Neural progenitor cell (in vitro differentiated cells): ENCODE measurements at places on chromosomes 16 and 17.
A peak's percentile ranks its signal among the peaks of the same experiment; 100 is the strongest.

- DNase-seq: no peak
These were observed 108.4 kb downstream of the CDH13 start for GRCh38 chr16:82735186-82735585.

GRCh38 chr16:86566601-86566965 is at the start of gene FOXC2:
TSS of gene FOXC2 (plus strand) at chr16:86566829. CDS start at chr16:86567336, 507 bp downstream.
- DNase-seq: peak; percentile 95

DNA sequence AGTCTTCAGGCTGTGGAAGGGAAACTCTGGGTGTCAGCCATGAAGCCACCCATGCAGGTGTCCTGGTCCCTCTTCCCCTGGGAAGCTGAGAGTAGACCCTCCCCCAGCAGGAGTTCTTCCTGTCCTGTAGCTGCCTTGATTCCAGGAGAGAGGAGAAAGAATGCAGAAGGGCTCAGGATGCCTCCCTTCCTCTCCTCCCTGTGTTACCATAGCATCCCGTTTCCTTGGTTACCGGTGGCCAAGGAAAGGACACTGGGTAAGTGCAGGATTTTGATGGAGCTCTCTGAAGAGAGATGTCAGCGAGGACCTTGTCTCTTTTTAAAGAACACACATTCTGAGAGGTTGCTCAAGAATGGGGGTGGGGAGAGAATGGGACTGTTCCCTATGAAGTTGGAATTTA is 304.1 kb upstream of the N4BP1 start:
- DNase-seq: peak; percentile 61

DNA sequence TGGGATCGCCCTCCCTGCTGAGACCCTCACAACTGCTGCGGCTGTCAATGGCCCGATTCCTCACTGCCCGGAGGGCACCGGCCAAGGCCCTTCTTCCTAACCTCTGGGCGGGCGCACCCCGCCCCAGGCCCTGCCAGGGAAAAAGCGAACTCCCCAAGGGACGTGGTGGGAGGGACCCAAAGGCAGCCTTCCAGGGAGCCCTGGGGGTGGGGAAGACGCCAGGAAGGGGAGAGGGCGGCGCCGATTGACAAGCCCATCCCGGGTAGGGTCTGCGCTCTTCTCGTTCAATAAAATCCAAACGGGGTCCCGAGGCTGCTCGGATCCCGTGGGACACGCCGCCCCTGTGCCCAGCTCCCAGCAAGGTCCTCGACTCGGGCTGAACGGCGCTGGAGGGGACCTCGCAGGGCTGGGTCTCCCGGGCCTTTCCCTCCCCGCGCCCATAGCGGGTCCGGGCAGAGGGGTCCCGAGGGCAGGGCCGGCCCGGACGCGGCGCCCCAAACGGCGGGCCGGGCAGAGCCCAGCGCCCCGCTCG is 416 bp downstream of the KIFC3 start:
- DNase-seq: peak; percentile 43

DNA sequence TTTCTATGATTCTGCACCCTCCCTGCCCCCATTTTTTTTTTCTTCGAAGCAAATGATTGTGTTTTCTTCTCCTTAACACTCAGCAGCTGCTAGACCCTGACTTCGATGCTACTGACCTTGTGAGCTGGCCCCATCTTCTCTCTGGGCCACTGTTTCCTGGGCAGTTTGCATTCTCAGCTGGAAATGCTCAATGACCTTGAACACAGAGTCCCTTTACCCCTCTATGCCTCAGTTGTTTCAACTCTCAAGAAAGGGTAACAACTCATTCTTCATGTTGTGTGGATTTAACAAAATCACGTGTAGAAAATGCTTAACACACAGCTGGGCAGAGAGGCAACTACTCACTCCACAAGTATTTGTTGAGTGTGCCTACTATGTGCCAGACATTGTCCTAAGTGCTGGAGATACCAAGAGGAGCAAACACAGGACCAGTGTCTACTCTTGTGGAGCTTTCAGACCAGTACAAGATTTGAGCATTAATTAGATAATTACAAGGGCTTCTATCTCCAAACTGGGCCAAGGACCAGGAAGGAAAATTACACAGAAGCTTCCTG is 66.2 kb downstream of the IQCK start:
- no peak for DNase-seq

DNA sequence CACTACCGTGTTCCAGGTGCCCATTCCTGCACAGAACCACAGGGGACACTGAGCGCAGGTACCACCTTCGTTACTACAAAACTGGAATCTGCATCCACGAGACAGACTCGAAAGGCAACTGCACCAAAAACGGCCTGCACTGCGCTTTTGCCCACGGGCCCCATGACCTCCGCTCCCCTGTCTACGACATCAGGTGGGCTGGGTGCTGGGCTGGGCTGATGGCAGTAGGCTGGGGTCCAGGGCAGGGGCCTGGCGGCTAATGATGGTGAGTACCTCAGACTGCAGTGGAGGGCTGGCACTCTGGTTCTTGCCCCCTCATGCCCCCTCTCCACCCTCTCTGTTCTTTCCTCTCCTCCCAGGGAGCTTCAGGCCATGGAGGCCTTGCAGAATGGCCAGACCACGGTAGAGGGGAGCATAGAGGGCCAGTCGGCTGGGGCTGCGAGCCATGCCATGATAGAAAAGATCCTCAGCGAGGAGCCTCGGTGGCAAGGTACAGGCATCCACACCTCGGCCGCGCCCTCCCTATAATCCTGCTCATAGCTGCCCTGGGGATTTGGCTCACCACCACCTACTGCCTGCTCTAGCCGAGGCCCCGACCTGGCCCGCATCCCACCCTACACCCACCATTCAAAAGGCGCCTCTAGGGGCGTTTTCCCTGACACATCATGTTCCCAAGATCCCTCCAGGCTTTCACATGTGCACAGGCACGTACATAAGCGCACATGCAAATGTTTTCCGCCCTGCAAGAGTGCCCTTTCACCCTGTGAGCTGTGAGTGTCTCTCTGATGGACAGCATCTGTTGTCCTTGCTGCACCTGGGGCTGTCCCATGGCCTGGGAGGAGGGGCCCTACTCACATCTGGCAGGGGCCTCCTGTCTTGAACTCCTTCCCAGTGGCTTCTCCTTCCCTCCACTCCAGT is 27.7 kb downstream of the UNK start:
- DNase-seq: no peak

- DNase-seq: no peak
These were observed 15.8 kb downstream of the TMEM98 start for GRCh38 chr17:32943647-32944191.

DNA sequence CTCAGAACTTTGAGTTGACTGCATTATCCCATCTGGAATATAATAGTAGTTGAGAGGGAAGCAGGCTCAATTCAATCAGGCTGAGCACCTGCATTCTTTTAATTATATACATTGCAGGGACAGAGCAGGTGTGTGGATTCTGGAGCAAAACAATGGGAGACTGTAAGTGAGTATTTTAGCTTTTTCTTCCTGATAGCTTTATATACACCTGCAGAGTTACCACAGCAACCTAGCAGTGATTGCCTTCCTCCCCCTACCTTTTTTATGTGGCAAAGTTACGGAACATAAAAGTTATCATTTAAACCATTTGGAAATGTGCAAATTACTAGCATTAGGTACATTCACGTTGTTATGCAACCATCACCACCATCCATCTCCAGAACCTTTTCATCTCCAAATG is 25.4 kb upstream of the RHOT1 start:
- no peak for DNase-seq
